Activated CD4-positive, alpha-beta T cell treated with anti-CD3 and anti-CD28 coated beads, Interleukin-2, amount 50 U/mL, for 16 hours (primary cell): ENCODE measurements at places on chromosomes 7 and 10.

GRCh38 chr7:88202278-88202677, 17.6 kb downstream of the SRI start:
- no peak for DNase-seq

DNA sequence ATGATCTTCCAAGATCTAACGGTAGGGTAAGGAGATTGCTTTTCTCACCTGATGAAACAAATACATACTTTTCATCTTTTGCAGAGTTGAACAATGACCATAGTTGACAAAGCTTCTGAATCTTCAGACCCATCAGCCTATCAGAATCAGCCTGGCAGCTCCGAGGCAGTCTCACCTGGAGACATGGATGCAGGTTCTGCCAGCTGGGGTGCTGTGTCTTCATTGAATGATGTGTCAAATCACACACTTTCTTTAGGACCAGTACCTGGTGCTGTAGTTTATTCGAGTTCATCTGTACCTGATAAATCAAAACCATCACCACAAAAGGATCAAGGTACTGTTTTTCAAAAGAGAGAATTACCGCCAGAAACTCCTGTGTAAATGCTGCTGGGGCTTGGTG, 79.9 kb downstream of the ANKRD61 start:
- no peak for DNase-seq

DNA sequence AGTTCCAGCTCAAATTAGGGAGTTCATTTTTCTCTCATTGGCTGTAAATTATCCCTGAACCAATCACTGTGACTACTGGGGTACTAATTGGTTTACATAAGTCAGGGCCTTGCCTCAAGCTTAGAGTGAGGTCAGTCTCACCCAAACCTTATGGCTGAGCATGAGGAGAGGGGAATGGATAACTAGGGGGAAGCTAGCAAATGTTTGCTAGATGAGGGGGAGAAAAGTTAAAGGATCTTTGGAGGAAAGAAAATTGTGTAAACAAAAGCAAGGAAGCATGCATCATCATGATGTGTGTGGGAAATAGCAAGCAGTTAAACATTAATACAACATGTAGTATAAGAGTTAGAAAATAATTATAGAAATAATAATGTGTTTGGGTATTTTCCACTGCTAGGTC, 121.9 kb downstream of the BBS9 start:
- DNase-seq: no peak

GRCh38 chr10:129870474-129870757, 93.7 kb downstream of the EBF3 start:
- no peak for DNase-seq

DNA sequence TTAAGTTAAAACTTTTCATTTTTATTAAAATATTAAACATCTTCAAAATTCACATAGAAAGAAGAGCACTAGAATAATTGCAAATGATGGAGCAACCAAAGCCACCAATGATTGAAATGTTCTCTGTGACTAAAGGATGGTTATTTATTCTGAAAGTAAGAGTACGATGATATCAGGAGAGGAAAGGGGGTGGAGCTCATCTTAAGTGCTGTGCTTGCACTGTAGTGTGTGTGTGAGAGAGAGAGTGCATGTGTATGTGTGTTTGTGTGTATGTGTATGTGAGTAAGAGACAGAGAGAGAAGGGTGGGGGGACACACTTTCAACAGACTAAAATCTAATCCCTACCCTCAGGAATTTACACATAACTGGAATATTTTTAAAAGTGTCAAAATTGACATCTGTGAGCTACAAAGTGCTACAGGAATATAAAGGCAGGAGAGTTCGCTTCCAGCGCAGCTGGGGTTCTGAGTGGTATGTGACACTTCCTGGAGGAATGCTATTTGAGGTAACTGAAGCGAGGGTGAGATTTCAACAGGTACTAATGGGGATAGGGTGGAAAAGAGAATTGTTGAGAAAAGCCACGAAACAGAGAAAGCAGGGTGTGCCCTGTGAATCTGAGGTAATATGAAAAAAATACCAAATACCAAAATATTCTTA, 57.2 kb upstream of the SMNDC1 start:
- DNase-seq: peak; percentile 82

- DNase-seq: no peak
Observed at GRCh38 chr10:57314046-57314445, 953.0 kb upstream of the ZWINT start.

DNA sequence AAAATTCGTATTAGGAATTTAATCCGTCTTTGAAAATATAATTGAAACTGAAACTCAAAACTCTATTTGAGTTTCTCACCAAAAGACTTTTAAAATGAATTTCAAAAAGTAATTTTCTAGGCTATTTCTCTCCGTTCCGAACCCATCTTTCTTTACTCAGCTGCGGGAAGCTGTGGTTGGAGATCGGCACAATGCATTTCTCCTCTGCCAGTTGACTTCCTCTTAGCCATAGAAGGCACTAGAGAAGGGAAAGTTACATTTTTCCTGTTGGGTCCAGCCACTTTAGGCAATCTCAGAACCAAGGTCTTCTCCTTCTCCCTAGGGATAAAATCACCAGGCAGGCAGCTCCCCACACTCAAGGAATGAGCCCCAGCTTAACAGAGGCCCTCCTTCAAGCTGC, 133.6 kb upstream of the COL1A2 start:
- DNase-seq: no peak

GRCh38 chr7:101631224-101631714, 2.2 kb upstream of the MYL10 start:
- DNase-seq: no peak

GRCh38 chr10:86899132-86899531, 58.3 kb downstream of the MMRN2 start:
- no peak for DNase-seq

DNA sequence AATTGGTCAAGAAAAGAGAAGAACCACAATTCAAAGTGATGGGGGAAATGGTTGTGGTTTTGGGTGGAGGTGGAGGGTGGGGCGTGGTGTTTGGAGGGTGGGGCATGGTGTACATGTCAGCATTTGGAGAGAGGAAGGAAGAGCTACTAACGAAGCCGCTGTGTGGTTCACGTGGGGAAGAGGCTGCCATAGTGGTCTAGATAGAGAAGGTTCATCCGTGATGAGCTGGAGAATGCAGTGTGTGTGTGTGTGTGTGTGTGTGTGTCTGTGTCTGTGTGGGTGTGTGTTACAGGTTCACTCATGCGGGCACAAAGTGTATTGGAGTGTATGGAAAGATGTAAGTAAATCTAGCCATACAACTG, 6.1 kb upstream of the VCL start:
- peak; percentile 84 for DNase-seq

- DNase-seq: no peak
Observed at GRCh38 chr10:4212111-4212630, 427.2 kb upstream of the KLF6 start.

GRCh38 chr7:13802651-13803050, 186.8 kb downstream of the ETV1 start:
- DNase-seq: no peak

- no peak for DNase-seq
Observed at GRCh38 chr7:37108615-37109014, 340.0 kb downstream of the ELMO1 start.

GRCh38 chr7:40700653-40701421, 566.0 kb downstream of the SUGCT start:
- DNase-seq: peak; percentile 16

- DNase-seq: no peak
Observed at GRCh38 chr7:109322833-109323232, 753.2 kb downstream of the DNAJB9 start.

DNA sequence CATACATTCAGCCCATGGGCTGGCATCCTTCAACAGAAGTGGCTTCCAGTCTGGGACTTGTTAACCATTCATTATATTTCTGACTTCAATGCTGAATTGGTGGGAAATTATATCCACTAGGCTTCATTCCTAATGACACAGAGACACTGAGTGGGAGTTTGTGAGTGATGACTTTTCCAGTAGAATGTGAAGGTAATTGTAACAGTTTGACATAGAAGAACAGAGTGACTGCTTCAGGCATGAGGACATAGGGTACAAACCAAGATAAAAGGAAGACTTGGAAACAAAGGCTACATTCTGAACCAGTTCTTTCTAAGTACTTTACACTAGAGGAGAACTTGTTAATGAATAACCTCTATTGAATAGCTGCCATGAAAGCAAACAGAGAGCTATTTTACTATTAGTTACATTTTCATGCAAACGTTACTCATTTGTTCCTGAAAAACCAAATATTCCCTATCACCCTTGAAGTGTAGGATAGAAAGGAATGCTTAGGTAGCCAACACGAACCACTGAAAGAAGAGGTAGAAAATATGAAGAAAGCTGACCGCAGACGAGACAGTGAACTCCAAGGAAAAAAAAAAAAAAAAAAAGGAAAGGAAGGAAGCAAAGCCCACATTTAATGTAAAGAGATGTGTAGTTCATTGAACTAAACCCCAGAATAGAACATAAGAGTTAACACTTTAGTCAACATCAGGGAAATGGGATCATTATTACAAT, 237.0 kb upstream of the SEMA3C start:
- DNase-seq: no peak

DNA sequence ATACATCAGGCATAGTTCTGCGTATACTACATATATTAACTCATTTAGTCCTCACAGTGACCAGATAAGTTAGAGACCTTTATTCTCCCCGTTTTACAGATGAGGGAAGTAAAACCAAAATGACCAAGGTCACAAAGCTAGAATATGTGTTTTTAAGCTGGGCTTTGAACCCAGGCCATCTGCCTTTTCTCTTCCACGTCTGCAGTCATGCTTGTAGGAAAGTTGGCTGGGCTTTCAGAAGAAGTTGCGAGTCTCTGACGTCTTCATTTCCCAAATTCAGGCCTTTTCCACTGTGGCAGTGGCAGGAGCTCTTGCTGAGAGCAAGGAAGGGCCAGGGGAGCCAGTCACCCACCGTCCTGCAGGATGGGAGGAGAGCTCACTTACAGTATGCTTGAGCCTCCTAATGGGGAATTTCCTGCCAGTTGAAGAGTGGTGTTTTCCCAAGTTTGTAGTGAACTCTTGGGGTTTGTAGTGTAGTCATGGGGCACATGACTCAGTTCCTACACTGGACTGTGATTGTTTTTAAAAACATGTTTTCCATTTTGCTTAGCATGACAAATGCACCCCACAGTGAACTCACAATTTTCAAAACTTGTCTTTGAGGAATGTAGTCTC, 34.2 kb downstream of the CYP17A1 start:
- DNase-seq: peak; percentile 36

GRCh38 chr7:40887099-40887498, 752.3 kb downstream of the SUGCT start:
- DNase-seq: no peak

DNA sequence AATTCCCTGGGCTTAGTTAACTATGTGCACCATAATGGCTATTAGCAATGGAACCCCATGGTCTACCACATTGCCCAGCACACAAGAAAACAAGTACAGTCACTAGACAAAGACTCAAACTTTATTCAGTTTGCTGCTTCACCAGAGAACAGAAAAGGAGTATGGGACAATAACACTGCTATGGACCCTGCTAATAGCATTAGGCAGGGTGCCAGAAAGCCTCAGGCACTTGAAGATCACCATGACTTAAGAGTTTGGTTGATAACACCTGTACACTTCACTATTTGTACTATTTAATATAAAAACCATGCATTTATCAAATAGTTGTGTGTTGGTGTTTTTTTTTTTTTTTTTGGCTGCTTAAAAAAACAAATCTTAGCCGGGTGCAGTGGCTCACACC, 159.6 kb downstream of the KMT2E start:
- no peak for DNase-seq

- DNase-seq: no peak
Observed at GRCh38 chr10:11082526-11082925, 64.9 kb downstream of the CELF2 start.

DNA sequence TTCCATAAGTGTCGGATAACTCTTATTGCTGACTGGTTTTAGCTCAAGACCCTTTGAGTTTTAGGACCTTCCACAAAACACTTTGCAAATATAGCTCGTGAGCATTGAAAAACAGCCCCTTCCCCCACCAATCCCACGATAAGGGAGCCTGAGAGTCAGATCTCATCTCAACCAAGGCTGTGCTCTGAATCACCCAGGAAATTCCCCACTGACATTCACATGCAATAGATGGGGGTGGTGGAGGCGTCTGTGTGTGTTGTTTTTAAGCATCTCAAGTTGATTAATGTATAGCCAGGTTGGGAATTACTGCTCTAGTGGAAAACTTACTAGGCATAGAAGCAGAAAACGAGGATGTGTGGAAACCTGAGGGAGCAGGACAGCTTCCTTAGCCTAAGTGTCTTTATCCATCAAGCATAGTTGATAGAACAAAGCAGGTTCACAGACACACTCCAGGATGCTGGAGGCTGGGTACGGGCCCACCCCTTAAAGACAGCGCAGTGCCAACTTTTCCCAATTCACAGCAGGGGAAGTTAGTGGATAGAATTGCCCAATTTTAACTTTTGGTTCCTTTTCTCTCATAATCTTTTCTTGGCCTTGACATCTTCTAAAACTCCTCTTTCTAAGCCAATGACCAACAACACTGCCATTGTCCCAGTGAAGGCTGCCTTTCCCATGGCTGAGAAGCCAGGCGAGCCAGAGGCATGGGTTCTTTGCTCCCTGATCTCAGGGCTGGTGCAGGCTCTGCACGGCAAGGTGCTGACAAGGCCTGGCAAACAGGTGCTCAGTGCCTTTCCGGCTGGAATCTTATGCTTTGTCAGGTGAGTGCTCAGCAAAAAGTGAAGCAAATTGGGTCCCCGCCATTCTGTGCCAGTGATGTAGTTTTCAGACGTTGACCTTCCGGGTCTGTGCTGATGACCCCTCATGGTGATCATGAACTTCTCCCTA, 98.5 kb upstream of the INSIG1 start:
- peak; percentile 90 for DNase-seq

DNA sequence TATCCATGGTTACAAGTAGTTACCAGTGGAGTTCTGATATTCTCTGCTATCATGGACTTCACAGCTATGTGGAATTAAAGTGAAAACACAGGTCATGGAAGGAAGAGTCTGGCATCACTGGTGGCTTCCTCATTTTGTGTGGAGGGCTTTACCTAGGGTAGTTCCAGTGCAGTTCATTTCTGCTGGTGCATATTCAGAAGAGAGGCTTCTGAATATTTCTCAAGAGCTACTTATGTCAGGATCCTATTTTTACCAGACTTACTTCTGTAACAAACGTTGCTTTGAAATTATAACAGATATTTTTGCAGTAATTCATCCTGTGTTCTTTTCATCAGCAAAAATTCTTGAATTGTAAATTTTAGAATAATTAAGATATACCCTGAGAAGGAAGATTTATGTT, 236.5 kb upstream of the NPSR1 start:
- DNase-seq: no peak

DNA sequence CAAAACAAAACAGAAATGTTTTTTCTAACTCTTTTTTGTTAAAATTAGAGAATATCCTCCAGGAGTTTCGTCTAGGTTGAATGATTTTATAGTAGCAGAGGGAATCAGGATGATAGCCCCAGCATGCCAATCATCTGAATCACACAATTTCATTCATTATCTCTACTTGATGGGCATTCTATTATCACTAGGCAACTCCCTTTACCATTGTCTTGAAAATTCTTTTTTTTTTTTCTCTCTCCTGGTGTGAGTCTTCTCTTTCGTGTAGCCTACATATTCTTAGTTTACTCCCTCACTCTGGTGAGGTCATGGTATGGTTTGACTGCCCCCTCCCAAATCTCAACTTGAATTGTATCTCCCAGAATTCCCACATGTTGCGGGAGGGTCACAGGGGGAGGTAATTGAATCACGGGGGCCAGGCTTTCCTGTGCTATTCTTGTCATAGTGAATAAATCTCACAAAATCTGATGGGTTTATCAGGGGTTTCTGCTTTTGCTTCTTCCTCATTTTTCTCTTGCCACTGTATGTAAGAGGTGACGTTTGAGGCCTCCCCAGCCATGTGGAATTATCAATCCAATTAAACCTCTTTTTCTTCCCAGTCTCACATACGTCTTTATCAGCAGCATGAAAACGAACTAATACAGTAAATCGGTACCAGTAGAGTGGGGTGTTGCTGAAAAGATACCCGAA, 105.0 kb downstream of the OTUD1 start:
- no peak for DNase-seq

- DNase-seq: no peak
Observed at GRCh38 chr7:149723795-149724495, 49.4 kb downstream of the ZNF467 start.
